ENCODE measurements at places on chromosomes 13 and 19.

DNA sequence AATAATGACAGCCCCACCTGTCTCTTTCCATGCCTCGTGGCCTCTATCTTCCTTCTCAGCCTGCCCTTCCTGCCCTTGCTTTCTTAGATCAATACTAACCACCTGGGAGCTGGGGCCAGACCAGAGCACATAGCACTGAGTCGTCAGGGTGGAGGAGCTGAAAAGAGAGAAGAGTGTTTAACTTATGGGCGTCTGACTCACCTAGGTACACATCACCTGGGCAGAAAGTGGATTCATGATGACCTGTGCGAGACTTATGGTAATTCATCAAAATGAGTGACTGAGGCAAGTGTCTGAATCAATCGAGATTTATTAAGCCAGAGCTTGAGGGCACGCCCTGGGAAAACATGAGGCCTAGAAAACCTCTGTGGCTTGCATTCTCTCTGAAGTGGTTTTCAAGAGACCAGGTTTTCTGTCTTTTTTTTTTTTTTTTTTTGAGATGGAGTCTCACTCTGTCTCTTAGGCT is 19.2 kb downstream of the CEACAM6 start:
- peak; percentile 63 for DNase-seq

DNA sequence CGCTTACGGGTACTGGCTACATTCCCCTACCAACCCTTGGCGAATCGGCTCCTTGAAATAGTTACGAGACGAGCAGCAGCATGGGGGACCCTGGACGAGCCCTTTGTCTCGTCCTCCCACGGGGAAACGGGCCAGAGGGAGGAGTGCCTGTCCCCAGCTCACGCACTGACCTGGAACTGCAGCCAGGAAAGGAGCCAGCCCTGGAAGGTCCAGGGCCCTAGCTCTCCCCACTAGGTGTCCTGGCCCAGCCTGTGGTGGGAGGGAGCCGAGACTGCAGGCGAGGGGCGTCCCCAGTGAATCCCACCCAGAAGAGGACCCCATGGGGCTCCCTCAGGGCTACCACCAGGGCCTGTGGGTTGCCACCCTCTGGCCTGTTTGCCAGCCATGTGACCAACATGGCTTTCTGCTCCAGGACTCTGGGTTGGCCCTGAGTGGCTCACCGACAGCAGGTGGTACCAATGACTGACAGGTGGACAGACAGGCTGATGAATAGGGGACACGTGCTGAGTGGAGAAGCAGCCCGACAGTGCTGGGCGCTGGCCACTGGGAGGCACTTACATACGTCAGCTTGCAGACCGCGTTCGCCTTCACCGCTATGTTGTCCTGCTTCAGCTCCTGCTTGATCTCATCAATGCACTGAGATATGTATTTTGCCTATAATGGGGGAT is 13.2 kb downstream of the AP3D1 start:
- no peak for DNase-seq

GRCh38 chr19:10183926-10184325 is 10.8 kb downstream of the DNMT1 start:
- DNase-seq, result no peak

DNA sequence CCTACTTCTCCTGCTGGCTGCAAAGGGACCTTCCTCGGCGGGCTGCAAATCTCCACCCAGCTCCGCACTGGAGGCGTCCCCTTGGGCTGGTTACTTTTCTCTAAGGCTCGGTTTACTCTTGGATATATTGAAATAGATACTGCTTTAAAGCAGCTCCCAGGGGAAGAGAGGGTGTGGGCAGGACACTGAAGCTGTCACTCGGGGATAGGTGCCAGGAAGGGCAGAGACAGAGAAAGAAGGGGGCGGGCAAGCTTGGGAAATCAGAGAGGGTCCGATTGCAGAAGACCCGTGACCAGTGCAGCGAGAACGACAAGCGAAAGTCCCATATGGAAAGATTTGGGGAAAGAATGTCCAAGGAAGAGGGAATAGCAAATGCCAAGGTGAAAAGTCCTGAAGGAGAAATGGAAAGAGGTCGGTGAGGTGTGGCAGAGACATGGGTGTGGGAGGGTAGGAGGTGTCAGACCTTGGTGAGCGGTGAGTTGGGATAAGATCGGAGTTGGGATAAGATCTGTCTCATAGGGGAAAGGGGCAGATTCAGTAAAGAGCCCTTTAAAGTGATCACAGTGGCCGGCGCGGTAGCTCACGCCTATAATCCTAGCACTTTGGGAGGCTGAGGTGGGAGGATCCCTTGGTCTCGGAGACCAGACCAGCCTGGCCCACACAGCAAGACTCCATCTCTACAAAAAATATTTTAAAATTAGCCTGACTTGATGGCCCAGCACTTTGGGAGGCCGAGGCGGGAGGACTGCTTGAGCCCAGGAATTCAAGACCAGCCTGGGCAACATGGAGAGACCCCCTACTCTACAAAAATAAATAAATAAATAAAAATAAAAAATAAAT is 618 bp downstream of the THSD8 start:
- DNase-seq, result no peak

DNA sequence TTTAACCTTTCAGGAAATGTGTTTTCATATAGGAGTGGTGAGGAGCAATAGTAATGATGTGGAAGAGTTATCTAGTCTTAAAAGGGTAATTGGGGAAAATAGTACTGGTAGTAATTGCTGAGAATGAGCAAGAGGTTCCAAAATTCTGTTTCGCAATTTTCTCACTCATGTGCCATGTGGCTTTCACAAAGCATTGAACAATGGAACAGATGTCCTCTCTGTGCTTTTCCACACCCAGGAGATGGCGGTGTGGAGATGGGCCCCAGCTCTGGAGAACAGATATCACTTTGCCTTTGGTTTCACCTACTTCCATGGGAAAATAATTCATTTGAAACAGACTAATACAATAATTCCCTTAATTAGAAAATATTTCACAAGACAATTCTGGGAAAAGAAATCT is 170.0 kb upstream of the SLC10A2 start:
- DNase-seq, result no peak

- DNase-seq, result no peak
Measured at GRCh38 chr13:113788413-113789135, 29.5 kb downstream of the TMEM255B start.

DNA sequence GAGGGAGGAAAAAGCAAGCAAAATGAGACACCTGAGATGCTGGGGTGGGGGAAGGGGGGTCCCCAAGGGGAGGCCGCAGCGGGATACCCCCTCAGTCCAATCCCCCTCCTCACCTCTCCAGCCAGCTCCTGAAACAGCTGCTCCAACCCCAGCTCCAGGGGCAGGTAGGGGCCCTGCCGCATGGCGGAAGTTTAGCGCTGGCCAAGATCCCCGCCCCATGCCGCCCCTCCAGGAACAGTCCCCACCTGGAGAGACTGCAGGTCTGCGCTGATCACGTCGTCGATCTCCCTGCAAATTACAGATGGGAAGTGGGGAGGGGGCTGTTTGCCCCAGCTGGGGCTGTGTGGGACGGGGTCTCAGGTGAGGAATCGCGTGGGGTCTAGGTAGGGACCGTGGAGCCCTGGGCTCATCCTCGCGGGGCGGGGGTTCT is 9.0 kb downstream of the CAPN12 start:
- peak; percentile 77 for DNase-seq

DNA sequence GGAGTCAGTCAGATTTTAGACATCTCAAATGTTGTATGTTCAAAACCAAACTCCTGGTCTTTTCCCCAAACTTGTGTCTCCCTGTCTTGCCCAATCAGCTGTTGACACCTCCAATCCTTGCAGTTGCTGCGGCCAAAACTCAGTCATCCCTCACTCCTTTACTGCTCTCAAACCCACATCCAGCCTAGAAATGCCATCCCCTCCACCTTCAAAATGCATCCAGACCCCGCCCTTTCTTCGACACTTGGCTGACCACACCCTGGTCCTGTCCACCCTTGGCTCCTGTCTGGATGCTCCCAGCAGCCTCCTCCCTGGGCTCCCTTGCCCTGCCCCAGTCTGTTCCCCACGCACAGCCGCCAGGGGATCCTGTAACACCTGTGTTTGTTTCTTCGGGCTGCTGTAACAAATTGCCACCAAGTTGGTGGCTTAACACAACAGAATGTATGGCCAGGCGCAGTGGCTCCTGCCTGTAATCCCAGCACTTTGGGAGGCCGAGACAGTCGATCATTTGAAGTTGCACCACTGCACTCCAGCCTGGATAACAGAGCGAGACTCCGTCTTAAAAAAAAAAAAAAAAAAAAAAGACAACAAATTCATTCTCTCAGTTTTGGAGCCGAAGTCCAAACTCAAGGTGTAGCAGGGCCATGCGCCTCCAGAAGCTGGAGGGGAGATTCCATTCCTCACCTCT is 11.7 kb downstream of the PLD3 start:
- DNase-seq, result no peak

GRCh38 chr13:61192826-61193225 is 222.8 kb downstream of the PCDH20 start:
- DNase-seq, result no peak

GRCh38 chr13:23985839-23986238 is 88.5 kb upstream of the C1QTNF9B start:
- DNase-seq, result no peak

DNA sequence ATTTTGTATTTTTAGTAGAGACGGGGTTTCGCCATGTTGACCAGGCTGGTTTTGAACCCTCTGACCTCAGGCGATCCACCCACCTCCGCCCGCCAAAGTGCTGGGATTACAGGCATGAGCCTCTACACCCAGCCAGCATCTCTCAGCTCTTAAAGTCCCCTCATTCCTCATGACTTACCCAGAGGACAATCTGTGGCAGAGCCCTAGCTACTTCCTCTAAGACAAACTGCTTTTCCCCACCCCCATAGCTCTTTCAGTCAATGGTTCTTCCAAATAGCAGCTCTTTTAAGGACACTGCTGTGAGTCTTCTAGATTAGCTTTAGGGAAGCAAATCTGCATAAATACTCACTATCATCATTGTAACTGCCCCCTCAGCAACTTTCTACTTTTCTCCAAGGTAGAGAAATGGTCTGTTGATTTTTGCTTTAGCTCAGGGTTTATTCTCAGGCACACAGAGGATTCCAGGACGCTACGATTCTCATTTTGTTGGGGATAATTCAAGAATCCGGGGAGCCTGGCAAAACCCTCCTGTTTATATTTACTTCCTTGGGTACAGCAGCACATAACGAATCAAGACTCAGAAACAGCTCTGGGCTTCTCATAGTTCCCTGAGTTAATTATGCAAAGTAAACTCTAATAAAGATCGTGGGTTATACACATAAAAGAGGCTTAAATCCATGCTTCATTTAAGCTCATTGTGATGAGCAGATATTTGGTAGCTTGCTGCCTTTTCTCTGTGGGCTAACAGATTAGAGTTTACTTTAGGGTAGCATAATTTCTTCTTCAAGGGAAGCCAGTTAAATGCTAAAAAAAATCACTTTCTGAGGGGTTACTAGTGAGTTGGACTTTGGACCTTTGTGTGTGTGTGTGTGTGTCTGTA is 357.4 kb downstream of the TDRD3 start:
- no peak for DNase-seq
